MV-4-11 (cell line): ENCODE measurements at places on chromosomes 7 and 10.

GRCh38 chr10:71696628-71697326 is 22.8 kb downstream of the C10orf105 start:
- DNase-seq = peak; percentile 39

DNA sequence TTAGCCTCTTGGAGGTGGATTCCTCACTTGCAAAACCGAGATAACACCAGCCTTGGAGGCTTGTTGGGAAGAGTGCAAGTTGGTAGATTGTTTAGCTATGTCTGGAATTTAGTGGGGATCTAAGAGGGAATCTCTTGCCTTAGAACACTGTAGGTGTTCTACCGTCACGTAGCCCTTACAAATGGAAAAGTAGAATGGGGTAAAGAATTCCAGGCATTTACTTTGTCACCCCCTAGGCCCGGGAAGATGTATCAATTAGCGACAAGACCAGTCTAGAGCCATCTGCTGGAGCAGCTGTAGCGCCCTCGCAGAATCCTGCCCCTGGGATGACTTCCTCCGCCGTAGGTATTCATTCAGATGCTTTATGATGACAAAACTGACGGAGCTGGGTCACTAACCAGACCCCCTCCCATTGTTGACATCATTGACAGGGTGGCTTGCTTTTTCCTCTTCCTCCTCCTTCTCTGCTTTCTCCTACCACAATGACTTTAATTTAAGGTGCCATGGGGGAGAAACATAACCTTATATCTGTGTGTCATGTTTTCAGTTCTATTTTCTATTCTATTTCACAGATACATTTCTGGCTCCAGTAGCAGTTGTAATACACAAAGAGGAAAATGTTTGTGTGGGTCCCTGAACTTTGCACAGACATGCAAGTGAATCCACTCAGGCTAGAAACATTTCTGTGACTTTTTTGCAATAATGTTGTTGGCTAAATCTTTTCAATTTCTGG is 262.6 kb upstream of the LYZL1 start:
- DNase-seq = no peak

- DNase-seq = no peak
Measured at GRCh38 chr10:88205842-88206446, 342.5 kb downstream of the PTEN start.

- peak; percentile 47 for DNase-seq
Measured at GRCh38 chr7:144575456-144575855, 172.0 kb upstream of the NOBOX start.

DNA sequence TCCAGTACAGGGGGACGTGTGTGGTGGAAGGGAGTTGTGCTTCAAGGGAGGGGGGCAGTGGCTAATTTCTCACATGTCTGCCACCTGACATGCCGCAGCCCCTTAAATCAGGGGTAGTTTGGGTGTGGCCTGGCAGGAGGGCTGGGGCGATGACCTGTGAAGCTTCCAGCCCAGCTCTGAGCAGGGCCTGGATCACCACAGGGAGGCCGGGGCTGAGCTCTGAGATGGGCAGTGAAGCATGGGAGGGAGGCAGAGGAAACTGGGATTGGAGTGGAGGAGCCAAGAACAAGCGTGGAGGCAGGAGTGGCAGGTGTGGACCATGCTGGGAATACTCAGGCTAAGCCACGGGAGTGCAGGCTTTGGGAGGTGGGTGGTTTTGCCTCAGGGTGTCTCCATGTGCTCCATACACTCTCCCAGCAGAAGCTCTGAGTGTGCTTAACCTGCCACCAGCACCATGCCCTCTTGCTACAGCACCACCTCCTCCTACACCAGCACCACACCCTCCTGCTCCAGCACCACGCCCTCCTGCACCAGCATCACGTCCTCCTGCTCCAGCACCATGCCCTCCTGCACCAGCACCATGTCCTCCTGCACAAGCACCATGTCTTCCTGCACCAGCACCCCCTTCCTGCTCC is 99.3 kb upstream of the SHH start:
- no peak for DNase-seq

- DNase-seq = peak; percentile 52
Measured at GRCh38 chr10:73366381-73367298, 8.0 kb upstream of the CFAP70 start.

GRCh38 chr7:157517782-157518513 is 181.1 kb downstream of the DNAJB6 start:
- no peak for DNase-seq

- DNase-seq = no peak
Measured at GRCh38 chr10:130558746-130559546, 422.8 kb downstream of the GLRX3 start.

- DNase-seq = no peak
Measured at GRCh38 chr10:114065049-114065435, 21.4 kb downstream of the ADRB1 start.

GRCh38 chr7:137839903-137840779 is 6.6 kb downstream of the DGKI start:
- no peak for DNase-seq

- peak; percentile 80 for DNase-seq
Measured at GRCh38 chr10:128708182-128708581, 582.0 kb upstream of the MKI67 start.

DNA sequence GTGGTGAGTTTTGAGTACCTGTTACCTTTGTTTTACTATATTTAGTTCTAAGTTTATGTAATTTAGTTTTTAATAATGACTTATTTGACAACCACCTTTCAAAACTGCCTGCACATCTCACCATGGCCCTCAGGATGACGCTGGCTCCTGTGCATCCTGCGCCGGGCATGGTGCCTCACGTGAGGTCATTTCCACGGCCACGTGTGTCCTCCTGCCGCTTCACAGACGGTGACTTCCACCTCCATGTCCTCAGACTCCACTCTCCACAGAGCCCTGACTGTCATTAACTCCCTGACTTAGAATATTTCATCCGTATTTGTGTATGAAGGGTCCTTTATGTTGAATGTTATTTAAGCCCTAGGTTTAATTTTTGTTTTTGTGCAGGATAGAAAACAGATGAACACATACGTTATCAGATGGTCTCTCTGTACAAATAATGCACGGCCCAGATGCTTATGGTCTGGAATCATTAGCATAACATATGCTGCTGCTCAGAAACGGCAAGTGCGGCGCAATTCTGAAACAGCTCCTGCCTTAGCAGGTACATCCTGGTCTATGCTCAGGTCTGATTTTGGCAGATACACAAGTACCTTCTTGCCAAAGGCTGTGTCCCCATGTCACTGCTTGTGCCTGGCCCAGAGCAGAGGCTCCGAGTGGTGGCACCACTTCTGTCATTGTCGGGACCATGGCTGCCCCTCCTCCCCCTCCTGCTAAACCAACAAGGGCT is 155.8 kb downstream of the WDR37 start:
- DNase-seq = no peak

DNA sequence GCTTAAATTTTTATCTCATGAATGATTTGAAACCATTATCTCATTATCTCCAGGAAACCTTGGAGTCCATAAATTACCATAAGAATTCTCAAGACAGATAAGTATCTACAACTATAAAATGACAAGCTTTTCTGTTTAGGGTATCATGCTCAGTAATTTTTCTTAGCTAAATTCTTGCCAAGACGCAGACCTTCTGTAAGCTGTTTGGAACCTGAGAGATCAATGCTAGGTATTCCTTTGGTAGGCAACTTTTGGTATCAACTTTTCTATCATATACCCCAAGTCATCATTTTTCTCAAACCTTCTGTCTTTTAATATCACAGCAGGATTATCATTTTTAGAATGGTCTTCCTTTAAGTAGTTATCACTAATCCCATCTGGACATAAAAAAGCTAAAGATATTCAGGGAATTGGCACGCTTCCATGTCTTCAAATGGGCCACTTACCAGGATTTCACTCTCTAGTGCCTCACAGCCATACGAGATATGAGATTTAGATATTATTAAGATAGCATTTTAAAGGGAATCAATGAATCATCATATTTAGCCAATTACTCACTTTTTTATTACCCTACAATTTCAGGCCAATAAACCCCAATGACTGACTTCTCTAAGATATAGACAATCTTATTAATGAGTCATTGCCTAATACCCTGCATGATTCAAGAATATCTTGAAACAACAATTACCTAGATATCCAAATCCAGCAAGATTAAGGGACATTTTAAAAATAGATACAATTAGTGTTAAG is 544.1 kb downstream of the HTR7 start:
- no peak for DNase-seq

- DNase-seq = no peak
Measured at GRCh38 chr7:39560997-39561396, 5.2 kb upstream of the YAE1 start.

- DNase-seq = no peak
Measured at GRCh38 chr7:68718097-68718551, 880.2 kb upstream of the AUTS2 start.

GRCh38 chr7:98955992-98956391 is 77.7 kb downstream of the TRRAP start:
- DNase-seq = no peak

GRCh38 chr10:59817773-59818172 is 64.5 kb upstream of the MRLN start:
- DNase-seq = peak; percentile 97

- DNase-seq = no peak
Measured at GRCh38 chr7:42024537-42024936, 212.5 kb downstream of the GLI3 start.

GRCh38 chr10:85642421-85643170 is 724.0 kb downstream of the GRID1 start:
- peak; percentile 5 for DNase-seq

- DNase-seq = no peak
Measured at GRCh38 chr7:142540371-142540770, 208.9 kb upstream of the PRSS1 start.

- DNase-seq = no peak
Measured at GRCh38 chr10:110865186-110865808, 6.4 kb upstream of the PDCD4 start.

DNA sequence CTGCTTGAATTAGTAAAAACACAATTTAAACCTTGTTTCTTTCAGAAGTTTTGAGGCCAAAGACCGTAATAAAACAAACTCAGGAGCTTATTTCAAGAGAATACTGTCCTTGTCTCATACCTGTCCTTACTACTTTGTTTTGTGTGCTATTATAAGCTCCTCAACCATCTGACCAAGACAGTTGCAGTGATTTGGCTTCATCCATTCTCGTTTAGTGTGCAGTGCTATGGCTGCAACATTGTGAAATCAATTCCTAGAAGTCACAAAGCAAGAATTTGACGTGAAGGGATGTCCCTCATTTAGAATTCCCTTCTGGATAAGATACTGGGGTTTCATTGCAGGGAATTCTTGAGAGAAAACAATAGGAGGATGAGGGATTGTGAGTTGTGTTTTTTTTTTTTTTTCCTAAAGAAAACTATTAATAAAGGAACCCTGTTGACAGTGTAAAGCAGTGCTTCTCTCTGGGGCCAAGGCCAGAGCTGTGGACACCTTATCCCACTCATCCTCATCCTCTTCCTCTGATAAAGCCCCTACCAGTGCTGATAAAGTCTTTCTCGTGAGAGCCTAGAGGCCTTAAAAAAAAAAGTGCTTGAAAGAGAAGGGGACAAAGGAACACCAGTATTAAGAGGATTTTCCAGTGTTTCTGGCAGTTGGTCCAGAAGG is at the start of gene OIT3:
Gene OIT3, plus strand, starts transcription at position 604 of the 663 bp plus-strand sequence. CDS start 60 bp downstream, outside the sequence.
- no peak for DNase-seq

GRCh38 chr7:98657736-98658135 is 40.7 kb downstream of the NPTX2 start:
- no peak for DNase-seq

GRCh38 chr10:131452926-131453720 is 141.6 kb upstream of the TCERG1L start:
- DNase-seq = no peak

GRCh38 chr10:29023678-29024077 is 265.2 kb upstream of the LYZL1 start:
- no peak for DNase-seq

GRCh38 chr7:25069900-25070443 is 55.1 kb downstream of the CYCS start:
- peak; percentile 72 for DNase-seq

DNA sequence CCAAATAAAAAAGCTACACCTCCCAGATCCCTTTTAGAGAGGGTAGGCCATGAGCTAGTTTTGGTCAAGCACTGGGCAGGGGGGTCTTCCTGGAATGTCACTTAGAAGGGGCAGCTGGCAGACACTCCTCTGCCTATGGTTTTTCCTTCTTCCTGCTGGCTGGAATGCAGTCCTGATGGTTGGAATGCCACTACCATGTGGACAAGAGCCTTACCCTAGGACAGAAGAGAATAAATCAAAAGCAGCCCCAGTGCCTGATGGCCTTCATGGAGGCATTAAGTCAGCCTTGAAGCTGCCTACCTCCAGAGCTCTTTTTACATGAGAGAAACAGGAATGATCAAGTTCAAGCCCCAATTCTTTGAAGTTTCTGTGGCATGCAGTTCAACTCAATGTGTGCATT is 43.5 kb upstream of the SORBS1 start:
- DNase-seq = no peak

- peak; percentile 85 for DNase-seq
Measured at GRCh38 chr10:86971232-86971991, 3.1 kb downstream of the ADIRF start.

GRCh38 chr7:112298543-112299100 is 92.1 kb downstream of the ZNF277 start:
- no peak for DNase-seq

DNA sequence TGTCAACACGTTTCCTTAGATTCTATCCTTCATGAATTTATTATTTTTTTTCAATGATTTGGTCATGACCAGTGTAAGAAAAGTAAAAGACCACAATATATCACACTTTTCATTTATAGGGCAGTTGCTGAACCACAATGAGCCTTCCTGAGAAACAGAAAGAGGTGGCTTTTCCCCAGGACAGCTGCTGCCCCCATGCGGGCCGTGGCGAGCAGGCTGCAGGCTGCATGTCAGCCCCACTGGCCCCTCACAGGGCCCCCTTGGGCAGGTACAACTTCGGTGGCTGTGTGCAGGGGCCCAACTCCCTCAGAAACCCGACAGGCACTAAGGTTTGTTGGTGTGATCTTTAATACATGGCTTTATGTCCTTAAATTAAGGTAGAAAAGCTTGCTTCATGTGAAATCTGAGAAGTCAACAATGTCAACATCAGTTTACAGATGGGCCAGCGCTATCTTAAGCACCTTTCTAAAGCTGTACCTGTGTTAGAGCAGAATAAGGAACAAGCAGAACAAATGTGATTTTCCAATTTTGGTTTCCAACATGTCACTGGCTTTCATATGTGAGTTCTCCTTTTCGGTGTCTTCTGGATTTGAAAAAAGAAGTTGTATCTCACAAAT is 10.6 kb downstream of the BEND7 start:
- no peak for DNase-seq

GRCh38 chr10:47027108-47027783 is 116.0 kb downstream of the PTPN20 start:
- DNase-seq = no peak

DNA sequence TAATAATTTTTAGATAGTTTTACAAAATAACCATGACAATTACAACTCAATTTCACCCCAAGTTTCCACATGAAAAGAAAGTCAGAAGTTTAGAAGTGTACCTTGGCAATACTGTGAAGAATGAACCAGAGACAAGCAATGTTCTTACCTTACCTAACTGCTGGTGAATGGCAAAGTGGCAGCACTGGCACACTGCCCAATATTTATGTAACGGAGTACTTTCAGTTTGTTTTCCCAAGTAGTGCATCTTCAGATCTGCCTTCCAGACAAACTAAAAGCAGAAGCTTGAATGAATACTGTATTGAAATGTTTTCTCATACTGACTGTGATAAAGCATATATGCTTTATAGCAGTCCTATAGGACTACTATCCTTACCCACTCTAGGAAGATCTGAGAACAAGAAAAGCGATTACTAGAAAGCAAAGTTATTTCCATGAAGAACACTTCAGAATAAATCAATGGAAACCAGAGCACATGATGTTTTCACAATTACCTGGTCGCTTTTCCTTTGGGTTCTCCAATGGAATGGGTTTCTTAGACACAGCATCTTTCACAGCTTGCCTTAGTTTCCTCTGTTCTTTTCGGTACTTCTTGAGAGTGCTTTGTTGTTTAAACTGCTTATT is 1.5 kb downstream of the NOC3L start:
- peak; percentile 6 for DNase-seq

- peak; percentile 92 for DNase-seq
Measured at GRCh38 chr10:30027057-30028005, 32.1 kb downstream of the JCAD start.
